Left ventricle myocardium inferior (tissue), 1 donor: ENCODE measurements at places on chromosomes 1 and 21.

DNA sequence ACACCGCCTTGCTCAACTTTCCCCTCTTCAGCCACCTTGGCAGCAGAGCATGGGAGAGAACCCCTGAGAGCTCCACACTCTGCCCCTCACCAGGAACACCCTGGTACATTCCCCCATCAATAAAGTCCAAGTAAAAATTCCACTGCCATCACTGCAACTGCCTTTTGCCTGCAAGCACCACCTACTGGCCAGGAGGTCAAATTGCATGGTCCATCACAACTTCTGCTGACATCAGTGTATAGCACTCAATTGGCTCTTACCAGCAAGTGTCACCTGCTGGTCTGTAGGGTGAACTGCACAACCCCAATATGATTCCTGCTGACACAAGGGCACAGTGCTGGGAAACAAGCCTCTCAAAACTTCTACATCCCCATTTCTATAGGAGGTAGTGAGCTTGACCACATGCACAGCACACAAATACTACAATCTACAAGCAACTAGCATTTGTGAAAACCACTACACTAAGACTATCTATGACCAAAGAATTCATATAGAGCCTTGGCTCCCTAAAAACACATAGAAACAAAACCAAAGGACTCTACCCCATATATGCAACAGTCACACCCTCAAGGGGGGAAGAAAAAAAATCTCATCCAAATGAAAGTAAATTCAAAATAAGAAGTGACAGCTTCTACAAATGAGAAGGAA, 69.2 kb downstream of the FASLG start:
- DNase-seq = no peak

DNA sequence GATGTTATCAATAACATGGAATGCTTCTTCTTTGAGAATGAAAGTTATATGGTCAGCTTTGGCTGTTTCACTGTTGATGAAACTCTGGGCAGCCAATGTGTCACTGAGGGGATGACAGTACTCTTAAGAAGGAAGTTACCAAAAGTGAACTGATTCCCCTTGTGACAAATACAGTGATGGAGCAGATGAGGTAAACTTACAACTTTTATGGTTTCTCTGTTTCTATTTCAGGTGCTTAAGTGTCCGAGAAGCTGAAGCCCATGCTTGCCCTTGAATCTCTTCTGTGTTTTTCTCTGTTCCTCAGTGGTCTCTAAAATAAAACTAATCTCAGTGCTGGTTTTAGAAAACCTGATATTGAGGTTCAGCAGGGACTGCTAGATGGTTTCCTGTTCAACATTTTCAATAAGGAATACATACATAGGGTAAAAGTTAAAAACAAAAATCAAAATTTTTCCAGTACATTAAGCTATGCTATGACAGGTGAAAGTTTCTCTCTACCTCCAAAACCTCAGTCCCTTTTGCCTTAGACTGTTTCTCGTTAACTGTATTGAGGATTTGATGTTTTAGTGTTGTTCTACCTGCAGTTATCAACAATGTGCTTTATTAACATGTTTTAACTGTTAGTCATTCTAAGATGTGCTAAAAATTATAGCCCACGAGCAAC, 454.4 kb upstream of the ADGRL4 start:
- DNase-seq = no peak

- DNase-seq = no peak
Observed at GRCh38 chr1:27383039-27383605, at the start of gene CD164L2. CD164L2 (minus strand) TSS chr1:27383333; CDS start chr1:27383239, 94 bp downstream.

DNA sequence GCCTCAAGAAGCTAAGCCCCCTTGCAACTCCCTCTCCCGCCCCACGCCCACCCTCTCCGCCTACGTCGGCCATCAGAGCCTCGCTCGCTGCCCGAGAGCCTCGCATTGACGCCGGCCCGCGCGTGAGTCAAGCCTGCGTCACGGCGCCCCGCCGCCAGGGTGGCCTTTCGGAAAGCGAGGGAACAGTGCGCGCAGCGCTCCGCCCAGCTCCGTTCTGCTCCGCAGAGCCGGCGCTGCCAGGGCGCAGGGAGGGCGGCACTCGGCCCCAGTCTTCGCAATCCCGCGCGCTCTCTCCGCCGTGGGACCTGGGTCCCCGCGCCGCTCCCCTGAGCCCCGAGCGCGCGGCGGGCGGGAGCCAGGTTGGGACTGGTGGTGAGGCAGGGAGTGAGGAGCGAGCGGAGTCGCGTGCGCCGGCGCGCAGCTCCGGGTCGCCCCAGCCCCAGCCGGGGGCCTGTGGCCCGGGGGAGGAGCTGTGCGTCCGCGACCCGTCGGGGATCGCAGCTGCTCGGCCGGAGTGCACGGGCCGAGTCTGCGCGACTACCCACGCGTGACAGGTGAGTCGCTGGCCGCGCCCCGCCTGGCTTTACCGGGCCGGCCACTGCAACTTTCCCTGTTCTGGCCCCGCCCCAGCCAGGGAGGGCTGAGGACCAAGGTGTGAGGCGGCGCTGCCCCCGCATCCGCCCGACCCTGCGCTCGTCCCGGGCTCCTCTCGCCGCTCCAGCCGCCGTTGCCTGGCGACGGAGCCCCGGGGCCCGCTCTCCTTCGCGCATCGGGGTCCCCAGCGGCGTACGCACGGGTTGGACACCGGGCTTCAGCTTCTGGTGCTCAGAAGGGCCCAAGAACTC, at the start of gene SLC6A17:
SLC6A17 (plus strand) TSS at position 165 of the 845 bp plus-strand sequence. CDS start 16,436 bp downstream, outside the sequence.
- no peak for DNase-seq
